PC-3 (cell line): ENCODE measurements at places on chromosomes 3 and 15. TPM values are rescaled to one million over a fixed set of nuclear protein-coding genes. Genes with fewer than 3 reads are reported as not detected.
A peak's percentile ranks its signal among the peaks of the same experiment; 100 is the strongest.

DNA sequence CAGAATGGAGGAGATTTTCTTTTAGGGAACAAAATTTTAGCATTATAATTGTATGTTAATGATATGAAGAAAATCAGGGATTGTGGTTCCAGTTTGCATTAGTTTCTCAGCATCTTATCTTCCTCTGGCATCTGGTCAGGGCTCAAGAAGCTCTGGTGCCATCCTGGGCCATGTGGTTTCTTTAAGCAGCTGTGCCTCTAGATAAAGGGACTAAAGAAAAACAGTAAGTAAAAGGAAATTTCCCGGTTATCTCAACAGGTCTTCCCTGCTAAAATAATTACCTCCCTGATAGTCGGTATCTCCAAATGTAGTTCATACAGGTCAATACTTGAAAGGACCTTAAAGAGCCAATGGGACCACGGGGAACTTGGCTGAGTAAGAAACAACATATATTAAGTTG is 375.1 kb upstream of the RBMS3 start:
- H3K4me3 ChIP-seq: no peak overlapping the region
- H3K36me3 ChIP-seq: no peaks in the 10 kb centered on the region
- H3K27me3 ChIP-seq: no peaks in the 10 kb centered on the region
- no peaks in the 10 kb centered on the region for H3K4me1 ChIP-seq
- no peak overlapping the region for H3K27ac ChIP-seq

RPLP1 gene
- 216 and 253 TPM in 2 replicates for total RNA-seq

DNA sequence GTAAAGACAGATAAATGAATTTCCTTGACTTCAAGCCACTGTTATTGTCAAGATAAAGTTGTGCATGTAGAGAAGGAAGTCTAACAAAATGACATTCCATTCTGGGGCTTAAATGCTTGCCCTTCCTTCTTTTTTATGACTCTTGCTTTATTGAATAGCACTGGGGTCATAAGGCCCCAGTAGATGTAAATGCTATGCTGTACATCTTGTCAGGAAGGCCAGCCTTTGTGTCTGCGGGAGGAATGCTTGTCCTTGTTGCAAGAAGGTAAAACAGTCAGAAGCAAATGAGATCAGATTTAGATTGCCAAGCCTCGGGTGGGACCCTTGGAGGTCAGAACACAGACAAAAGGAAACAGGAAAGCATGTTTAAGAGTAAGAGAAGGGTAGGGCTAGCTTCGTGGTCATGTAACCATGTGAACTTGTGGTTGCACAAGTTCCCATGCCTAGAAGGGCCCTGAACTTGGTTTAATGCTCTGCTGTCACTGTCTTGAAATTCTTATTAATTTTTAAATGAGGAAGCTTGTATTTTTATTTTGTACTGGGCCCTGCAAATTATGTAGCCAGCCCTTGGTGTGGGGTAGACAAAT is 81.5 kb downstream of the PPM1L start:
- H3K4me3 ChIP-seq: no peak overlapping the region
- no peak overlapping the region for H3K27ac ChIP-seq
- no peaks in the 10 kb centered on the region for H3K27me3 ChIP-seq
- H3K4me1 ChIP-seq: no peaks in the 10 kb centered on the region

GRCh38 chr3:153591561-153592245 is 429.7 kb downstream of the RAP2B start:
- no peak overlapping the region for H3K27ac ChIP-seq
- H3K27me3 ChIP-seq: no peaks in the 10 kb centered on the region
- no peaks in the 10 kb centered on the region for H3K36me3 ChIP-seq
- peak; percentile 76 for DNase-seq
- H3K4me3 ChIP-seq: no peak overlapping the region

DNA sequence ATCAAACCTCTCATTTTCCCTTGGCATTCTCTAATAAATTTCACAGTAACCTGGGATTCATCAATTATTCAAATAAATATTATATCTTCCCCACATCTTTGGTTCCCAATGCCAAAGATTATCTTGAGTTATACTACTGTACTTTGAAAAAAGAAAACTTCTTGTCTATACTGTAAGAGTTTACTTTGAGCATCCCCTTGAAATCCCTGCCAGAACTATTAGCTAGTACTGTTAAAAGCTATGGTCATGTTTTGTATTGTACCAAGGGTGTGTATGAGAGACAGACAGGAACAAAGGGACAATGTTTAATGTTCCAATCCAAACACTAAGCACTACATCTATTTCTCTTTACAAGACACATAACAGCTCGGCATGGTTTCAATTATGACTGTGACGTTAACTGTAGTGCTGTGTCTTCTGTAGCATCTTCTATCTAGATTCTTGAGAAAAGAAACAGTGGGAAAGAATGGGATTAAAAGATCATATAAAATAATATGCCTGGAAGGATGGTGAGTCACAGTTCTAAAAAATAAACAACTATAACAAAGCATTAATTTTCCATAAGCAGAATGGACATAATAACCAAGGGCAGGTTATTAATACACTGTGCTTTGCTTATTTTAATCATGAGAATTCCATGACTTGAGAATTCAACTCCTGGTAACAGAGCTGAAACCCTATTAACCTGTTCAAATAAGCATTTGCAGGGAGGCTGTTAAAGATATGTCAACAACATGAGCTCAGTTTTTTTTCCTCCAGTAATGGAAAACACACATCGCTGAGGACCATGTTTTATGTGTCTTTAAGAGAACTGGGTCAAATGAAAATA is 71.1 kb downstream of the ALDH1A2 start:
- peak; percentile 6 for DNase-seq
- H3K4me1 ChIP-seq: peaks cover 9% of the 10 kb centered on the region
- no peak overlapping the region for H3K4me3 ChIP-seq
- H3K27me3 ChIP-seq: 0 out of 2 replicates have a peak, but pooled peaks cover 9% of the 10 kb centered on the region
- no peaks in the 10 kb centered on the region for H3K36me3 ChIP-seq

DNA sequence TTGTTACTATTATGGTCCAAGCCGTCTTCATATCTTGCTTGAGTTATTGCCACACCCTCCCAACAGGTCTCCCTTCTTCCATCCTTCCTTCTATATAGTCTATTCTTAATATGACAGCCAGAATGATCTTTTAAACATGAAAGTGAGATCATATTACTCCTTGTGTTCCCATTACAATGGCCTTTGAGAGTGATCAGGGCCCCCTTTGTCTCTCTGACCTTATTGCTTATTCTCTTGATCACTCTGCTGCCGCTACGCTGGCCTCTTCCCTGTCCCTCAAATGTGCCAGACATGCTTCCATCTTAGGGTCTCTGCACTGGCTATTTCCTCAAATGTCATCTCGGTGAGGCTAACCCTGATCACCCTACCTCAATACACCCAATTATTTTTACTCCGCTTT is 38.1 kb downstream of the UBE2E2 start:
- no peaks in the 10 kb centered on the region for H3K36me3 ChIP-seq
- no peak for DNase-seq
- no peaks in the 10 kb centered on the region for H3K27me3 ChIP-seq
- H3K4me1 ChIP-seq: peaks cover 21% of the 10 kb centered on the region
- no peak overlapping the region for H3K4me3 ChIP-seq

GRCh38 chr3:128236657-128237056 is 83.4 kb downstream of the EEFSEC start:
- no peaks in the 10 kb centered on the region for H3K27me3 ChIP-seq
- no peaks in the 10 kb centered on the region for H3K4me1 ChIP-seq
- no peak overlapping the region for H3K4me3 ChIP-seq
- H3K36me3 ChIP-seq: no peaks in the 10 kb centered on the region

FBXO40 gene
- not detected in 2 replicates for total RNA-seq

COLQ gene
- total RNA-seq: 1.5 and 1.8 TPM in 2 replicates

DNA sequence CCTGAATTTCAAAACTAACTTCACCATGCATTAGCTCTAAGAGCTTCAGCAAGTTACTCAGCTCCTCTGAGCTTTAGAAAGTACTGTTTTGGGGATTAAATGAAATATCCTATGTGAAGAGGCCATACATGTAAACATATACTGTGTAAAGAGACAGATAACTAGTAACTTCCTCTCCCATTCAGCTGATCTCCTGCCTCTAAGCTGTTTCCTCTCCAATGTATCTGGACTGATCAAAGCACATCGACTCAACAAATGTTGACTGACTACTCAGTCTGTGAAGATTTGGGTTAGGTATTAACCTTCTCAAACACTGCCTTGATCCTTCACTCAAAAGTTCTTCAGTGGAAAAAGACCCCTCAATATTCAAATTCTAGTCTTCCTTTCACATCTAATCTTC is 82.0 kb downstream of the BOC start:
- no peak overlapping the region for H3K4me3 ChIP-seq
- no peak overlapping the region for H3K27ac ChIP-seq
- no peaks in the 10 kb centered on the region for H3K4me1 ChIP-seq
- H3K36me3 ChIP-seq: no peaks in the 10 kb centered on the region
- no peak for DNase-seq

IMPG2 gene
- 0.17 and 0.18 TPM in 2 replicates for total RNA-seq

GRCh38 chr15:87489902-87490665 is 766.5 kb downstream of the NTRK3 start:
- DNase-seq: no peak
- no peaks in the 10 kb centered on the region for H3K27me3 ChIP-seq
- H3K4me3 ChIP-seq: no peak overlapping the region
- no peaks in the 10 kb centered on the region for H3K4me1 ChIP-seq
- H3K36me3 ChIP-seq: no peaks in the 10 kb centered on the region

GRCh38 chr3:125061170-125061569 is 5.4 kb upstream of the HEG1 start:
- no peaks in the 10 kb centered on the region for H3K36me3 ChIP-seq
- no peaks in the 10 kb centered on the region for H3K27me3 ChIP-seq
- peaks cover 49% of the 10 kb centered on the region for H3K4me1 ChIP-seq
- no peak overlapping the region for H3K27ac ChIP-seq

DNA sequence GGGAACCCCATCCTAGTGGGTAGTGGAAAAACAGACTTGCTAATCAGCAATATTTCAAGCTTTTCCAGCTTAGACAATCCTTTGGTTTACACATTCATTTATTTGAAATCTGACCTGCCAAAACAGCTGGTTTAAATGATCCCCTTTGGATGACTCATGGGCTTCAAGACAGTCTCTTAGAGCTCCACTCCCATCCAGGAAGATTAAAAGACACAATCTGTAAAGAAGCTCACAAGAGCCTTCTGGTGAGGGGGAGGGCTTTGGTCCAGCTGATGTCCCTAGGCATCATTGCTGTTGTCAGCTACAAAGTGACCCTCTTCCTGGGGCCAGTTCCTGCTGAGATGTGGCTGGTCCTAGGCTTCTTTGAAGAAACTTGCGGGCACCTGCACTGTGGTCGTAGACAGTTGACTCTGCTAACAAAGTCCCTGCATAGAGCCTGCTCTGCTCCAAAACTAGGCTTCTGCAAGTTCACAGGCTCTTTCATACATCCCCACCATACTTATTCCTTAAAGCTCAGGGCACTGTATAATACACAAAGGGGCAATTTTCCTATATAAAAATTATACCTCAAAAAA is 73.7 kb downstream of the IGSF11 start:
- peak; percentile 53 for DNase-seq
- no peaks in the 10 kb centered on the region for H3K36me3 ChIP-seq
- H3K27ac ChIP-seq: no peak overlapping the region
- no peak overlapping the region for H3K4me3 ChIP-seq
- H3K4me1 ChIP-seq: no peaks in the 10 kb centered on the region

DNA sequence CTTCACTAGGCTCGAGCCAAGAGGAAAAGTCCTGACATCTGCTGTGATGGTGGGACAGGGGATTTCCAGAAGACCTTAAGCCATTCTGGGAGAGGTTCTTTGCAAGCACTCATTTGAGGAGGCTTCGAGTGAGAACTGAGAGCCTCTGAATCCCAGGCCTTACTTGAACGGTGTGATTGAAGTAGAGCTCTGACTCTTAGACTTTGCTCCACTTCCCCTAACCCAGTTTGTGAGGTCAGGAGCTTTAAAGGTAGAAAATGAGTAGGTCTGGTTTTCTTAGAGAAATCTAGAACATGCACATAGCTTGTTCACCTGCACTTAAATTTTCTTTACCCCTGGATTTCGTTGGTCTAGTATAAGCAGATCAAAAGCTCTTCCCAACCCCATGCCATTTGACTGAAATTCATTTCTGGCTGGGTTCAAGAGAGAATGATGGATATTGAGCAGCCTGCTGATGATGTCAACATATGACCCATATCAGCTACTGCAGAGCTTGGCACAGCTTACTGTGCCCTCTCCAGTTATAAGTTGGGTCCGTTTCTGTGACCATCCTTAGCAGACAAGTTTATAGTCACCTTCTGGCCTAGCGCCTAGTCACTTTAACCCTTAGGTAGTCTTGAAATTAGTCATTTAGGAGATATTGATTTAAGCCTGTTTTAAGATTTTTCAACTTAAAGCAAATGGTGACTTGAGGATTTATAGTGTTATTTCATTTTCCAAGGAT is 229.2 kb upstream of the CHRM5 start:
- no peaks in the 10 kb centered on the region for H3K4me1 ChIP-seq
- H3K27ac ChIP-seq: no peak overlapping the region
- H3K36me3 ChIP-seq: no peaks in the 10 kb centered on the region
- DNase-seq: no peak
- no peak overlapping the region for H3K4me3 ChIP-seq

GP5 gene
- total RNA-seq: not detected in 2 replicates

DNA sequence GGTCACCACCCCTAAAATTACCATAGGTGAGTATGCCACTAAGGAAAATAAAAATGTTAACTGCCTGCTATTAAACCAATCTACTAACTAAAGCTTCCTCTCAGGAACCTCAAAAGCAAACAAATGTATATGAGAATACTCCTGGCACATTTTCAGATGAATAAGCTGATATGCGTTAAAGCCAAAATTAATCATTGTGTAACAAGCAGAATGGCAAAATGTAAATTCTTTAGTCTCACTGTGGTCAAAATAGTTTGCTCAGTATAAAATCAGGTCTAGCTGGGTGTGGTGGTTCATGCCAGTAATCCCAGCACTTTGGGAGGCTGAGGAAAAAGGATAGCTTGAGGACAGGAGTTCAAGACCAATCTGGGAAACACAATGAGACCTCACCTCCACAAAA is 53.6 kb downstream of the SUMF1 start:
- peaks cover 79% of the 10 kb centered on the region for H3K4me1 ChIP-seq
- peak overlapping the region; percentile 95 for H3K27ac ChIP-seq
- DNase-seq: peak; percentile 98
- no peaks in the 10 kb centered on the region for H3K36me3 ChIP-seq
- H3K4me3 ChIP-seq: no peak overlapping the region

ZDHHC3 gene
- total RNA-seq: 122 and 153 TPM in 2 replicates

- H3K4me1 ChIP-seq: no peaks in the 10 kb centered on the region
- H3K36me3 ChIP-seq: peaks cover 30% of the 10 kb centered on the region; the same call in 1 of the 2 replicates
- H3K4me3 ChIP-seq: no peak overlapping the region
- no peaks in the 10 kb centered on the region for H3K27me3 ChIP-seq
Observed at GRCh38 chr15:73570355-73571032, 62.7 kb downstream of the NPTN start.

GRCh38 chr3:46349484-46350261 is 4.2 kb upstream of the CCR2 start:
- no peak overlapping the region for H3K27ac ChIP-seq
- no peaks in the 10 kb centered on the region for H3K4me1 ChIP-seq
